ENCODE measurements at places on chromosomes 16 and 17.

DNA sequence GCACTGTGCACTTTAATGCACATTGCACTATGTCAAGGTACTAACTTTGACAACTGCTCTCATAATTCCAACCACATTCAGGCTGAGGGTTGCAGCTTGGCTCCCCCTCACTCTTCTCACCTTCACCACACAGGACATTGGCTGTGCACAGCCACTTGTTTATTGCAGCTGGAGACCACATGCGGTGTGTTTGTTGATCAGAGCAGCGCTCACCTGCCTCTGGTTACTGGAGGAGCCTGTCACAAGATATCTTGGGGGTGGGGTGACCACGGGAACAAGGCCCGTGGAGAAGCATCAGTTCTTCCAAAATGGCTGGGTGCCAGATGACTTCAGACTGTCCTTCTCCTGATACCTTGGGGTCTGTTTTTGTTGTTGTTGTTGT lies 10.6 kb upstream of the CCL5 start:
- DNase-seq = no peak

DNA sequence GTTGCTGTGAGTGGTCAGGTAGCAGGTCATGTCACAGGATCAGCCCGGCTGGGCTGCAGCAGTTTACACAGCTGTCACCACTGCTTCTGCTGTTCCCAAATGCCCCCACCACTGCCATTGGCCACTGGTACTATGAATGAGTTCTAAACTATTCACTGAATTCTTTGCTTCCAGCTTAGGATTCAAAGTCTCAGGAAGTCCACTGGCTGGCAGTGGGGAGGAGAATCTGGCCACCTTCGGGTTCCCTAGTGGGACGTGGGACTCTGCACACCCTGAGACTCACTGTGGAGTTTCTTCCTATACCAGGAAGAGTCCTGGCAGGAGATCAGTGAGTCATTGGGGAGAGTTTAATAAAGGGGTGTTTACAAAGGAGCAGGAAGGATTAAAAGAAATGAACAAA lies 6.9 kb downstream of the MT1X start:
- DNase-seq = no peak

DNA sequence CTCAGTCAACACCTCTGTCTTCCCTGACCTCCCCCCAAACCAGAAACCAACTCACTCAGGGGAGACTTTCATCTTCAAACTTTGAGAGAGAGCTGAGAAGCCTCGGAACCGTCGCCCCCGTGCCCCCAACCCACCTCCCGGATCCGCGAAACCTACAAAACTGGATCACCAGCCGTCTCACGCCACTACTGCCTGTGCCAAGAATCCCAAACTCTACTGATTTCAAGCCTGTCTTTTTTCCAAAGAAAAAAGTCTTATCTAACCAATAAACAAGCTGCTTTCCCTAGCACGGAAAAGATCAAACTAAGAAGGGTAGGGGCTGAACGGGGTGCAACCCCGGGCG lies 2.0 kb downstream of the AXIN2 start:
- no peak for DNase-seq

- no peak for DNase-seq
These were observed 30.4 kb downstream of the BPTF start for GRCh38 chr17:67855504-67856324.

GRCh38 chr16:8505327-8505991 lies 84.9 kb downstream of the TMEM114 start:
- no peak for DNase-seq

- DNase-seq = no peak
These were observed 797 bp downstream of the HES7 start for GRCh38 chr17:8122924-8123694.

DNA sequence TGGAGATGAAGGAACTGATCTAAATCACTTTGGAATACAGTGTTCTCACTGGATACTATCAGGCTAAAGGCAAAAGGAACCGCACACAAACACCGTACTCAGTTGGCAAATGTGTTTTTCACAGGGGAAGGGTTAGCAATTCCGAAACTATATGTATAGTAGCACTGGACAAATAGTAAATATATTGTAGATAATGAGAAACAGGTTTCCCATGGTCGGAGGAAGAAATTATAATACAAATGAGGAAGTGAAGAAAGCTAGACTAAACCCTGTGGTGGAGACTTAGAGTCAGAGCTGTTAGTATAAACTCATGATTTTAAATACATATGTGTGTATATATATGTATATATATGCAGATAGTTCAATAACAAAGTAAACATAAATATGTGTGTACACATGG lies 414.1 kb upstream of the SALL1 start:
- no peak for DNase-seq

GRCh38 chr16:88004391-88004790 lies 53.2 kb downstream of the BANP start:
- no peak for DNase-seq

GRCh38 chr17:21058098-21058893 lies 15.5 kb upstream of the USP22 start:
- DNase-seq = no peak

DNA sequence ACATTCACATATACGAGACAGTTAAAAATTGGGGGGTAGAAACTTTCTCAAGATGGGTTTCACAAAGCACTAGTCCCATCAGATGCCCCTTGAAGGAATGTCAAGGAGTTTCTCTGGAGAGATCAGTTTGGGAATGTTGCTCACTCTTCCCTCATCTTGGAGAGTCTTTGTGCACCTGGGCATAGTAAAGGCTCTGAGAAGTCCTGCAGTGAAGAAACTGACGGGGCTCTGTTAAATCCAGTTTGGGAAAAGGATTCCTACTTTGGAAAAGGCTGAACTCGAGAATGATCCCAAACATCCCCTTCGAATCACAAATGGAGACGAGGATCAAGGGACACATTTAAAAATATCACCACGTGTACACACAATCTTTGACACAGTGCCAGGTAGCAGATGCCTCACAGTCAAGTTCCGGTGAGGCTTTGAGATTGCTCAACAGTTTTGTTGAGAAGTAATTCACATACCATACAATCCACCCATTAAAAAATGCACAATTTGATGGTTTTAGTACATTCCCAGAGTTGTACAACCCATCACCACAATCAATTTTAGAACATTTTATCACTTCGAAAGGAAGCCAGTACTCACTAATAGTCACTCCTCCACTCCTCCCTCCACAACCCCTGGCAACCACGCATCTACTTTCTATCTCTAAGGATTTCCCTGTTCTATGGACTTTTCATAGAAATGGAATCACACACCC lies 203.4 kb upstream of the FOXF1 start:
- no peak for DNase-seq

DNA sequence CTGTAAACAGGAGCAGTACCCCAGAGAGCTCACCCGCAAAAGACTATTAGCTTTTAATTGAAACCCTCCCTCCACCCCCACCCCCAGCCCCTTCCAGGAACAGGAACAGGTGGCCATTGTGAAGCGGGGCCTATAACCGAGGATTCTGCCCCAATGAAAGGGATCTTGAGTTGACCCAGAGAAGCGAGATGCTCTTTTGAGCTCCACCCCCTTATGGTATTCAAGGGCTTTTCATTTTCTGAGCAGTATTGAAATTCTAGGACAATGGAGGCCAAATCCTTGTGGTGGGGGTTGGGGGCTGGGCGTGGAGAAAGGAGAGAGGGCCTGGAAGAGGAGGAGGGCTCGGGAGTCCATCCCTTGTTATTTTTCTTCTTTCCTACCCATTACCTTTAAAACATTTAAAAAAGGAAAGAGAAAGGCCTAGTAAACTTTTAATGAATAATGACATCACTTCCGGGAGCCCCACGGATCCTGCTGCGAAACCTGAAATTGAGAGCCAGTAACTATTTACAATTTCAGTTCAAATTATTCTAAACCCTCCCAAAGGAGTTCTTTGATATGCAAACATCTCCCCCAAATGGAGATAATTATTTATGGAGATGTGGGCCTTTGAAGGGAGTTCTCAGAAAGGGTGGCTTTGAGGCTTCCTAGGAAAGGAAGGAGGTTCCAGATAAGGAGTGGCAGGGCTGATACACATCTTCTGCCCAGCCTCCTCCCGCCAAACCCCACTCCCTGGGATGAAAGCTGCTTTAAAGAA lies 30.5 kb downstream of the HS3ST3B1 start:
- DNase-seq = no peak

- no peak for DNase-seq
These were observed 103.8 kb downstream of the MARF1 start for GRCh38 chr16:15539197-15539596.

GRCh38 chr16:24382762-24383407 lies 126.8 kb downstream of the CACNG3 start:
- no peak for DNase-seq

GRCh38 chr17:44826123-44826790 lies 3.8 kb downstream of the GJC1 start:
- no peak for DNase-seq

DNA sequence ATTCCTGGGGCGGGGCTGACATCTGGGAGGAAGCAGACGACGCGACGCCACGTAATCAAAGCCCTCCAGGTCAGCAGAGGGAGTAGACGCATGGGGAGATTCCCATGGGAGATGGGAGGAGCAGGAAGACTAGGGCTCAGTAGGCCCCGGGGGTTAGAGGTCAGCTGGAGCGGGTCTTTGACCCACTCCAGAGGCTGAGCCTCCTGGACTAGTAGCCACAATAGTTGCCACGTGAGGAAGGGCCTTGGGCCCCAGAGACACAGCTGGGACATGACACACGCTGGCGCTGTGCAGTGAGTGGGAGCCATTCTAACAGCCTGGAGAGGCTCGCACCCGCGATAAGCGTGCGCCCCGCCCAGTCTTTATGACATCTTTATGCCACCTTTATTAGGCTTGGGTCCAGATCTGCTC lies 95.7 kb upstream of the AMZ2 start:
- no peak for DNase-seq

DNA sequence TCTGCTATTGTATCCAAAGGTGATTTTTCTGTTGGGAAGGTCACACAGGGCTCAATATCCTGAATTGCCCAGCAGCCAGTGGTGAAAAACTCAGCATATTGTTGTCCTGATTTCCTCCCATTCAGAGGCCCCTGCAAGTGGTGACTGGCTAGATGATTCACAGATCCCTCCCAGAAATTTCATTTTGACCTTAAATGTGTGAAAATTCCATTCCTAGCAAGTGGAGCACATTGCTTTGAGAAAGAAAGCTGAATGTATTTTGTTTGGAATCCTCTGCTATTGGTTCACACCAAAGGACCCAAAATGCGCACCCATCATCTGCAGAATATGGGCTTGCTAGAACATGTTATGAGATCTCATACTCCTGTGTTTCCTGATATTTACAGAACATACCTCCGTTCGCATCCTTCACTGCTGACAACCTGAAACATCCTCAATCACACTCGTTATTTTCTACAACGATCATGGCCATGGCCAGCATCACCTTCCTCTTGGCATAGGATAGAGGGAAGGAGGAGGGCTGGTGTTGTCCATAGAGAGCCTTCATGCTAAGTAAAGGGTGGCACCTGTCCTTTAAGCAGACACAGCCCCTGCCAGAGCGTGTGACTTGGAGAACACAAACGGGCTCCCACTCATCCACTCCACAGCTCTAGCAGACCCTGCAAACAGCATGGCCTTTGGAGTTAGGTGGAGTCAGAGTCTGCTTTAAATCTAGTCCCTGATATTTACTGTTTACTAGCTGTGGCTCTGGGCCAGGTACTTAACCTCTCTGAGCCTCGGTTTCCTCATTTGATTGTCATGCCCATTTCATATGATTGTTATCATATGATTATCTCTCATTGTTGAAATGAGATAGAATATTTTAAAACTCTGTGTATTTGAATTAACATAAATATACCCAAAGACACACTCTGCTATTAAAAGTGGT lies 30.4 kb upstream of the NFAT5 start:
- DNase-seq = no peak

- no peak for DNase-seq
These were observed 476 bp downstream of the KCNH4 start for GRCh38 chr17:42180411-42180921.

DNA sequence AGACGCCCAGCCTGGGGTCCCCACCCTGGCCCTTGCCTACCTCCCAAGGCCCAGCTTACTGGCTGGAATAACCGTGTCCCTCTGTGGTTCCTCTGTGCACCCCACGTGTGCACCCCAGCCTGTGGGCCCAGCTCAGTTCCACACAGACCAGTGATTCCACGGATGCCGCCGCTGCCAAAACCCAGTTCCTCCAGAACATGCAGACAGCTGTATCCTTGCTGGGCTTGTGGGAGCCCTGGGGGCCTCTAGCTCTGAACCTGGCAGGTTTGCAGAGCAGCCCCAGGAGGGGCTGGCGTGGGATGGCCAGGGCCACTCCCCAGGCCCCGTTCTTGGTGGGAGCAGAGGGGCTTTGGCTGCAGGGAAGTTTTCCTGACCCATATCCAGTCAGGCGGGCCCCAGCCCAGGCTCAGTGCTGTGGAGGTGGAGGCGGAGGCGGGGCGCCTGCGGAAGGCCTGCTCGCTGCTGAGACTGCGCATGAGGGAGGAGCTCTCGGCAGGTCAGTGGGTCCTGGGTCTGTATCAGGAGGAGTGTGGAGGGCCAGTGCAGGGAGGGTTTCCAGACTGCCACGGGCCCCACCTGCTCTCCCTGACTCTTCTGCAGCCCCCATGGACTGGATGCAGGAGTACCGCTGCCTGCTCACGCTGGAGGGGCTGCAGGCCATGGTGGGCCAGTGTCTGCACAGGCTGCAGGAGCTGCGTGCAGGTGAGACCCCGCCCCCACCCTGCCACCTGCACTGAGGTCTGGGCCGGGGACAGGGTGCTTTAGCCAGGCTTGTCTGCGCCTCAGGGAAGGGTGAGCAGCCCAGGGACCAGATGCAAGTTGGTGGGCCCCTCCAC lies 2.3 kb downstream of the TEDC2 start:
- no peak for DNase-seq

DNA sequence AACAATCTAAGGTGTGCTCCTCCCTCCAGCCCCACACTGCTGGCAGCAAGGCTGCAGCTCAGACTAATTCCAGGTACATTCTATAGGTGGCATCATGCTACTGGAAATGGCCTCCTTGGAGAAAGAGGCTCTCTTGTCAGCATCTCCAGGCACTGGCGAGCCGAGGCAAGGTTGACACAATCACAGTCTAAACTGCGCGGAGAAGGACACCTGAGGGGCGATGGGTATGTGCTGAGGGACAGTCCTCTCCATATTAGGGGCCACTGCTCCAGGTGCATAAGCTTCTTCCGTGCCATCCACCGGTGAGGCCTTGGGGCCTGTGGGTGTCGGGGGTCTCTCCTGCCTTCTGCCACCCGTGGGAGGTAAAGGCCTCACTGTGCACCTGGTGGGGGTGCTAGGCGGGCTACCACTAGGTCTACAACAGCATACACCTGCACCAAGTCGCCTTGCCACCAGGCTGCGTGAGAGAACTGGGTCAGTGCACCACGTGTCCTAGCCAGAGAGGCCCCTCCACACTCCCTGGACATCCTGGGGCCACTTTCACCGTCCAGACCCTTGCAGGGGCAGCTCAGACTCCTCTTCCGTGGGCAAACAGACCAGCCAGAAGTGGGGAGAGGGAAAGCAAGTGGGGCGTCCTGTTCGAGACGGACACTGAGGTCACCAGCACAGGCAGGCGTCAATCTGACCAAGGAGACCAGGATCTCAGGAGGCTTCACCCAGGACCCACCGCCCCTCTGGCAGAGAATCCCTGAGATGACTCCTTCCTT lies 12.1 kb upstream of the CBX8 start:
- no peak for DNase-seq

Measured in hippocampal formation (tissue), 2 donors.